Pericardium fibroblast (primary cell): ENCODE measurements at places on chromosomes 12 and 14. TPM values are rescaled to one million over a fixed set of nuclear protein-coding genes. Genes with fewer than 3 reads are reported as not detected.

TC2N gene
- 1.0 and 1.5 TPM in 2 replicates for total RNA-seq

SIX4 gene
- 2.1 and 9.1 TPM in 2 replicates for total RNA-seq

NELL2 gene
- total RNA-seq, result 0.09 and 0.47 TPM in 2 replicates

BEGAIN gene
- 0.09 and 0.35 TPM in 2 replicates for total RNA-seq

SPIC gene
- total RNA-seq, result not detected in 2 replicates
